ENCODE measurements at places on chromosomes 11 and 22.

DNA sequence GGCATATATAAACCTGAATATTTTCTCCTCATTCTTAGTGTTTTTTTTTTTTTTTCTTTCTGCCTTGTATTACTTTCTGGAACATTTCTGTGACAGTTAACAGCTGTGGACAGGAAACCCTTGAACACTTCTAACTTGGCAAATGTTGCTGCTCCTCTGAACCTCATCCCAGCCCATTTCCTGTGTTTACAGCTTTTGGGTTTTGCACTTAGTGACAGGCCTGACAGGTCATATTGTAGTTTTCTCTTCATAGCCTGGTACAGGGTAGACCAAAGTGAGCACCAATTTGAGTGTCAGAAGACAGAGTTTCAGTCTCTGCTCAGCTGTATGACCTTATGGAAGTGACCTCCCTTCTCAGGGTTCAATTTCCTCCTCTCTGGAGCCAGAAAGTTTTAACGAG is 91.6 kb downstream of the STIM1 start:
- DNase-seq: peak; percentile 45

DNA sequence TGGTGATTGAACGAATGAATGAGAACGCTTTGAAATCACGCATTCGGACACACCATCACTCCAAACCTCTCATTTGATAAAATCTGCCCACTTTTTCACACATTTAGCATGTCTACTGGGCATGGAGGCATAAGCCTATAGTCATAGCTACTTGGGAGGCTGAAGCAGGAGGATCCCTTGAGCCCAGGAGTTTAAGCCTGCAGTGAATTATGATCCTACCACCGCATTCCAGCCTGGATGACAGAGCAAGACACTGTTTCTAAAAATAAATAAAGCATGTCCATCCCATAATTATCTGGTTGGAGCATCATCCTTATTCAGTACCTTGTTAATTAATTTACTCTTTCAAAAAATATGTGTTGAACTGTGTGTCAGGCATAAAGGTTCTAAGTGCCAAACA is 3.3 kb upstream of the PICALM start:
- DNase-seq: no peak

DNA sequence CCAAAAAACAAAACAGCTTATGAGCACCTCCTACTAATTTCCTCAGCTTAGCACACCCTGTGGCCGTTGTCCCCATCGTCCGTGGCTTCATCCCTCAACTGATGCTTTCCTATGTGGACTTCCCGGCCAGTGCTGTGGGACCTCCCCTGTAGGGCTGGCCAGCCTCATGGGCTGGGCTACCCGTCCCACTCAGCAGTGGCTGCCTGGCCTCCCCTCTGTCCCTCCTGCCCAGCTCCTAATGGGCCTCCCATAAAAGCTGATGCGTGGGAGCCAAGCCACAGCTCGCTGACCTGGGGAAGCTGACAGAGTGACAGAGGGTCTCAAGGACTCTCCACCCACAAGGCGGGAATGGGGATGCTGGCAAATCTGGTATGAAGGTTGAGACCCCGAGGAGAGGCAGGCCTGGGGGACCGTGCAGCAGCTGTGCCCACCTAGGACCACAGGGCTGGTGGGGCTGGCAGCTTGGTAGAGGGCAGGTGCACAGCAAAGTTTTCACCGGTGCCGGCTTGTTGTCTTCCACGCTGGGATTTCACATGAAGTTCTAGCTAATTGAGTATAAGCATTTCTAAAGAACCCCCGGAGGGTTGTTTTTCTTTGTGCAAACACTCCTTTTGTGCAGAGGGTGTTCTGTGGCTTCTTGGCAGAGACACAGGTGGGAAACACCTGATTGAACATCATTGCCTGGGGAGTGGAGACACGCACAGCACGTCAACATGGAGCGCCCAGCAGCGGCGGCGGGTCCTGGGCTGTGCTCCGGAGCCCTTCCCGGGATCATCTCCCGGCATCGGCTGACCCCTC is 23.2 kb downstream of the TBX1 start:
- DNase-seq: no peak

- no peak for DNase-seq
Measured at GRCh38 chr11:96265220-96265737, 77.7 kb downstream of the MAML2 start.

GRCh38 chr11:126722956-126723664 is 277.5 kb downstream of the KIRREL3 start:
- DNase-seq: no peak

DNA sequence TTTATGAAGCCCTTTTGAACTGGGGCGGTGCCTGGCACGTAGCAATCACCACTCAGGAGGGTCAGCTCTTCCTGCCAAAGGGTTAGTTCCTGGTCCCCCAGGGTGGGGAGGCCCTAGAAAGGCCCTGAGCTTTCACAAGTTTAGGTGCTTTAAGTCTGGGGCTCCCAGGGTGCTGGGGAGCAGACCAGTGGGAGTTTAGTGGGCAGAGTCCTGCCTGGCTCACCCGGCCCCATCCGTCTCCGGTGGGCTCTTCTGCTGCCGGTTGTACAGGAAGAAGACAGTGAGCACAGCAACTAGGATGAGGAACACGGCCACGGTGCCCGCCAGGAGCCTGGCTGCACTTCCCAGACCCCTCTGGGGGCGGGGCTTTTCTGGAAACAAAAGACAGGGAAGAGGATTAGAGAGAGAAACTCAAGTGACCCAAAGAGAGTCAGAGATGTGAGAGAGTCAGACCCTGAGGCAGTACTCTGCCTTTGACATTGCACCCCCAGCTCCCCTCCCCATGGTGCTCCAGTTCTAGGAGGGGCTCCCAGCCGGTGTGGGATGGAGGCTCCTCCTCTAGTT is 89.3 kb downstream of the NECTIN1 start:
- DNase-seq: no peak

DNA sequence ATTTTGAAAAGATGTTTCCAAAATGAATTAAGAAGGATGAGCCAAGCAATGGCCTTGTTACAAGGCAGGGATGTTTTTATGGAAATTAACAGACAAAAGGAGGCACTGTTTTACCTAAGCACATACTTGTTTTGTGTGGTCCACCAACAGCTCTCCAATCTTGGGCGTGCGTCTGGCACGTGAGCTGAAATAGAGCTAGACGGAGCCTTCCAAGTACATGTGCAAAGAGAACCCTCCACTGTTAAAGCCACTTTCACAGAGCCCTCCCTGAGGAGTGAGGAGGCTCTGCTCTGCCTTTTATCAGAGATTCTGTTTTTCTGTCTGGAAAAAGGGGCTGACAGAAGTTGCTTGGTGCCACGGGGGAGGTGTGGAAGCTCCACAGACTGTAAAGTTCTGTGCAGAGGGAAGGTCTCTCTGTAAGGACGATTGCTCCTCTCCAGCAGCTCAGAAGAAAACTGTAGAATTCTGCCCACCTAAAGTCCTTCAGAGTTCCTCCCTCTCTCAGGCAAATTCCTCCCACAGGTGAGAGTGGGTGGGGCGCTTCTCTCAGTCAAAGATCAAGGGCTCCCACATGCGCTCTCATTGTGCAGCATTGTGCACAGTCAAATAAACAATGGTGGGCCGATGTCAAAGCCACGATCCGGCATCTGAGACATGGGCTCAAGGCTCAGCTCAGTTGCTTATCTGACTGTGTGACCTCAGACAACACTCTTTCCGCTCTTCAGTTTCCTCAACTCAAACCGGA is 92.6 kb upstream of the CSNK2A3 start:
- no peak for DNase-seq

GRCh38 chr11:79244241-79244772 is 196.5 kb downstream of the TENM4 start:
- DNase-seq: no peak

GRCh38 chr11:73795925-73796632 is 8.4 kb downstream of the MRPL48 start:
- no peak for DNase-seq

GRCh38 chr11:84906995-84907394 is 720.1 kb downstream of the DLG2 start:
- DNase-seq: no peak

DNA sequence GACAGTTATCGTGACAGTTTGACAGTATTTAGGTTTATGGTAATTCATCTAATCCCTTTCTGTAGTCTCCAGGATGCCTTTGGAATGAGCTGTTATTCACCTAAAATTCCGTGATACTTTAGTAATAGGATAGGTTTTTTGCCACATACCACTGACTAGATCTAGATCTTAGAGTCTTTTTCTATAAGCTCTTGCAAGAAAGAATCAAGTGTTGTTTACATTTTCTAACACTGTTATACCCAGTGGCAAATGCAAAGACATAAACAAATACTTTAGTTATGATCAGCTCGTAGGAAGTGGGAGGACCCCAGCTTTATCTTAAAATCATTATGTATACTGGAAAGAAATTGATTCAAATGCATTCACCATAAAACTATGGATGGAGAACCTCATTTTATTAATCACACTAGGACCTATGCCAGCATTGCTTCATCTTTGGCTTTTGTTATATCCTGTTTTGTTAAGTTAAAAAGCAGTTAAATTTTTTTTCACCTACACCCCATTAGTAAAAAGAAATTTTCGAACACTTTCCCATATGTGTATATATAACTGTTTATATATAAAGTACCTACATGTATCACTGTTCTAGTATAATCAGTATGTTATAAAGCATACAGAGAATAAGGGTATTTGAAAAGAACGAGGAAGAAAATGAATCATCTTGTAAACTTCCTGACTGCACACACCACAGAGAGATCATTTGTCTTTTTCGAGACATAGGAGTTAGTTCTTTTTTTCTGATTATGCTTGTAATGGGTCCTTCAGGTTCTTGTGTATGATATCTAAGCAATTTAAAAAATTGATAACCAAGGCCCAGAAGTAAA is 60.9 kb downstream of the PDHX start:
- no peak for DNase-seq
